Activated naive CD4-positive, alpha-beta T cell treated with anti-CD3 and anti-CD28 coated beads, Interleukin-2, amount 10 ng/mL, durations not matched to agents 5 hours and 36 hours (primary cell): ENCODE measurements at places on chromosomes 3 and 15. TPM values are rescaled to one million over a fixed set of nuclear protein-coding genes. Genes with fewer than 3 reads are reported as not detected.

The WDR72 gene
- total RNA-seq, result not detected

The ACKR4 gene
- total RNA-seq, result not detected

The GOLGA8T gene
- total RNA-seq, result not detected

The ROBO2 gene
- not detected for total RNA-seq

The C3orf22 gene
- not detected for total RNA-seq

The C3orf38 gene
- 26.4 TPM for total RNA-seq

The ITIH1 gene
- not detected for total RNA-seq

The IQCH gene
- total RNA-seq, result 0.66 TPM

The SNUPN gene
- 29.5 TPM for total RNA-seq

The LINGO1 gene
- not detected for total RNA-seq

The GOLGA6D gene
- not detected for total RNA-seq

The TSC22D2 gene
- 15.9 TPM for total RNA-seq

The TMEM207 gene
- total RNA-seq, result not detected

The EMC7 gene
- 52.3 TPM for total RNA-seq

The COL8A1 gene
- total RNA-seq, result 0.22 TPM

The CLDN11 gene
- total RNA-seq, result not detected

The CNTN6 gene
- not detected for total RNA-seq

The GALNT15 gene
- total RNA-seq, result not detected

The GPR149 gene
- not detected for total RNA-seq

The ERICH6 gene
- 0.36 TPM for total RNA-seq

The EDC3 gene
- total RNA-seq, result 38.7 TPM

The FOXB1 gene
- total RNA-seq, result 0.75 TPM

The XIRP1 gene
- not detected for total RNA-seq

The IGF2BP2 gene
- total RNA-seq, result 0.20 TPM

The NANOGP8 gene
- total RNA-seq, result not detected

The MRPS11 gene
- 45.8 TPM for total RNA-seq

The RAD51 gene
- total RNA-seq, result 44.5 TPM

The MYO5C gene
- 3.4 TPM for total RNA-seq

The CD200R1 gene
- 6.7 TPM for total RNA-seq
